ENCODE measurements at places on chromosomes 11 and 22. TPM values are rescaled to one million over a fixed set of nuclear protein-coding genes. Genes with fewer than 3 reads are reported as not detected.

LRRC32 gene
- 0.87 TPM for total RNA-seq

RIBC2 gene
- total RNA-seq, result 7.0 TPM

DNA sequence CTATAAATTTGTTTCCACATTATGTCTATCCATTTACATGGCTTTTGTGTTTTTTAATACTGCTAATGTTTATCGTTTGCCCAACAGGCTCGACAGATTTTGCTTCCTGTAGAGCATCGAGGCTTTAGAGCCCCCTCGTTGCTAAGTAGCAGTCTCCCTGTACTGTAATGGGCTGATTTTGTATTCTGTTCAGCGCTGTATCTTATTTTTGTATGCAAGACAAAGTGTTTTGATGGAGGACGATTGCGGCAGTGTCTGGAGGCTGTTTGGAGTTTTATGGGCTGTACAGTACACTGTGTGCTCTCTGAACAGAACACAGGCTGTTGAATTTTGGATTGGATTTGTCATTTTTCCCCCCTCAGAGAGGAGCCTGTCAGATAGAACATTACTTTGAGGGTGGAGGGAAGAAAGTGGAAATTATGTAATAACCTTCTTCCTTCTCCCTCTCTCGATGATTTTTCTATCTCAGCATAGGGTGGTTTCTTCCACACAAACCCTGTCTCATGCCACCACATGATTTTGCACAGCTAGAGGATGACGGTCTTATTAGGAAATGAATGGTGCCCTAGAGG, 104.4 kb downstream of the ZBTB16 start:
- no peaks in the 10 kb centered on the region for H3K27me3 ChIP-seq
- peaks cover 18% of the 10 kb centered on the region for H3K36me3 ChIP-seq
- H3K4me1 ChIP-seq, result peaks cover 89% of the 10 kb centered on the region
- DNase-seq, result no peak
- no peak overlapping the region for H3K27ac ChIP-seq
- H3K4me3 ChIP-seq, result no peak overlapping the region

DNA sequence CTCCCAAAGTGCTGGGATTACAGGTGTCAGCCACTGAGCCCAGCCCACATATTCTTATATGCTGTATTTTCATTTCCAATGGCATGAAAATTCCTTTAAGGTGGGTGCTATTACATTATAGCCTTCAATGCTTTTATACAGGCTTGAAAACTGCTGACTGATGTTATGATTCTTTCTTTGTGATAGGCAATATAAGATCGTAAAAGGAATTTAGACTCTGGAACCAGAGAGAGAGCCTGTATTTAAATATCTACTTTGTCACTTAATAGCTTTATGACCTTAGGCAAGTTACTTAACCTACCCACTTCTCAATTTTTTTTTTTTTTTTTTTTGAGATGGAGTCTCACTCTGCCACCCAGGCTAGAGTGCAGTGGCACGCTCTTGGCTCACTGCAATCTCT, 26.2 kb downstream of the AGBL2 start:
- no peak overlapping the region for H3K4me3 ChIP-seq
- DNase-seq, result no peak
- H3K27ac ChIP-seq, result no peak overlapping the region
- no peaks in the 10 kb centered on the region for H3K36me3 ChIP-seq

DNA sequence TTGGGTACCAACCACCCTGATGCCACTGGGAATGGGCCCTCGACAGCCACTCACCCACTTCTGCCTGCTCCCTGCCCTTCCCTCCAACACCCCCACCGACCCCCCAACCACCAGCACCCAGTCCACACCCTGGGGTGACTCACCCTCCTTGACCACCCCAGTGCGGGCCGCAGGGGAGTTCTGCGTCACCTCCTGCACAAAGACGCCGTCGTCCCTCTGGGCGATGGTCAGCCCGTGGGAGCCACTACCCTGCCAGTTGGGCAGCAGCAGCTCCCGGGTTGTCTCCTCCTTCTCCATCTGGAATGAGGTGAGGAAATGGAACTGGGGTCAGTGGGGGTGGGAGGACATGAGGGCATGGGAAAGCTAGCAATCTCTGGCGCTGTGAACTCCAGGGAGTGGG, 10.8 kb downstream of the AHNAK start:
- no peak overlapping the region for H3K27ac ChIP-seq
- H3K4me3 ChIP-seq, result no peak overlapping the region
- no peaks in the 10 kb centered on the region for H3K27me3 ChIP-seq
- no peak for DNase-seq
- peaks cover 47% of the 10 kb centered on the region for H3K36me3 ChIP-seq

PIK3C2A gene
- 19.8 TPM for total RNA-seq

DNA sequence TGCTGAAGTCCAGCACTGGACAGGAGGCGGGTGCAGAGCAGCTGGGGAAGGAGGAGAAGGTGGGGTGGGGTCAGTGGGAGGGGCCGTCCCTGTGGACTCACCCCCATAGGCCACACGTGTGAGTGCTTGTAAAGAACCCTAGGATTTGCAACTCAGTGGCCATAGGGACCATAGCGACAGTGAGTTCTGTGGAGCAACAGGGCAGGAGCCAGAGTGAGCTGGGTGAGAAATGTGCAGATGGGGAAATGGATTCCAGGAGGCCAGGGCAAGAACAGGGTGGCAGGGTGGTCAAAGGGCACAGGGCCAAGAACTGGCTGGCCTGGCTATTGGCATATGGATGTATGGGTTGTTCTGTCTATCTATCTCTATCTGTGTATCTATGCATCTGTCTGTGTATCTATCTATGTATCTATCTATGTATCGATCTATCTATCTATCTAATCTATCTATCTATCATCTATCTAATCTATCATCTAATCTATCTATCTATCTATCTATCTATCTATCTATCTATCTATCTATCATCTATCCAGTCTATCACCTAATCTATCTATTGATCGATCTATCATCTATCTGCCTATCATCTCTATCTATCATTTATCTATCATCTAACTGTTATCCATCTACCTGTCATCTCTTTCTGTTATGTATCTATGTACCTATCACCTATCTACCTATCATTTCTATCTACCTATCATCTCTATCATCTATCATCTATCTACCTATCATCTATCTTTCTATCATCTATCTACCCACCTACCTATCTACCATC, 889.0 kb downstream of the TBC1D22A start:
- H3K27me3 ChIP-seq, result no peaks in the 10 kb centered on the region
- no peak overlapping the region for H3K4me3 ChIP-seq
- no peaks in the 10 kb centered on the region for H3K4me1 ChIP-seq
- no peak overlapping the region for H3K27ac ChIP-seq

DNA sequence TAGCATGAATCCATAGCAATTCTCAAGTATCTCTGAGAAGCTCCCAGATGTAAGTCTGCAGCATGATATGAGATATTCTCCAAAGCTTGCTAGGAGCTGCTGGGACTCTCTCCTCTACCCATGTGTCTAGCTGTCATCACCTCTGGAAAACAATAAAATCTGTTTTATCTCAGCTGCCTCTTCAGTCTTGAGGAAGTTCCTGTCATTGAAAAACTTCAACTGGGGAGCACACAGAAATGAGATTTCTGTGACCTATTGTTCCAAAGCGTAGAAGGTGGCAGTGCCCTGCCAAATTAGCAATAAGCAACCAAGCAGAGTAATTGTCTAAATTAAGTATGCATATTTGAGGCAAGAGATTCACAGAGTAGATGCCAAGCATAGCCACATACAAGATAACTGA, 1380.6 kb upstream of the RAG2 start:
- no peak overlapping the region for H3K4me3 ChIP-seq
- no peaks in the 10 kb centered on the region for H3K36me3 ChIP-seq
- no peaks in the 10 kb centered on the region for H3K4me1 ChIP-seq
- DNase-seq, result no peak
- H3K27ac ChIP-seq, result no peak overlapping the region

DNA sequence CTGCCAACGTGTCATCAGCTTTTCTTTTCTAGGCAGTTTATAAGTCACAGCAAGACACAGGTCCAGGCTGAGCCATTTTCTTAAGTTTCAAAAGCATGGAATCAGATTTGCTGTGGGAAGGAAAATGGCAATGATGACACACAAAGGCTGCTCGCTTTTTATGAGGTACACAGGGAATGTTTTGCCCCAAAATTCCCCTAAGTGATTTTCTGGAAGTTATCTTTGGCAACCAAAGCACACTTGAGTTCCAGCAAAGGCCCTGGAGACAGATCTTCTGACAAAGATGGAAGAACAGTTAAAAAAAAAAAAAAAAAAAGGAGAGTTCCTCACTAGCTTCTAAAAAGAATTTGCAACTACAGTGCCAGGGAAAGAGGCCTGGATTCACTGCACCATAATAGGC, 260.8 kb downstream of the LARGE1 start:
- DNase-seq, result no peak
- H3K36me3 ChIP-seq, result no peaks in the 10 kb centered on the region
- no peaks in the 10 kb centered on the region for H3K4me1 ChIP-seq
- no peaks in the 10 kb centered on the region for H3K27me3 ChIP-seq
- no peak overlapping the region for H3K27ac ChIP-seq
- no peak overlapping the region for H3K4me3 ChIP-seq

DNA sequence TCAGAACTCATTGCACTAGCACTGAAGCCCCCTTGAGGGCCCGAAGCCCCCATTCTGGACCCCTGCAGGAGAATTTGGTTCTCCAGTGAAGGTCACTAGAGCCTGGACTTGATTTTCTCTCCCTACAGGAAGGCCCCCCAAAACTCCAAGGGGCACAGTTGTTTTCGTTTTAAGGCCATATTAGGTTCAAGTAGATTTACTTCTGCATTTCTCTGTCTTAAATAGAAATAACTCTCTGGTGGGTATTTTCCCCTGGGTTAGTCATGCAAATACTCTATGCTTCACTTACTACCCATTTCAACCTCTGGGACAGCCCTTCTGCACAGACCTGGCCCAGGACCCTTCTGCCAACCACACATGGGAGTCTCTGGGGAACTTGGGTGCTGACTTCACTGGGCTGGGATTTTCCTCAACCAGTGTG, 41.6 kb downstream of the WEE1 start:
- no peak overlapping the region for H3K27ac ChIP-seq
- no peak for DNase-seq
- H3K4me3 ChIP-seq, result peak overlapping the region; percentile 81
- peaks cover 2% of the 10 kb centered on the region for H3K27me3 ChIP-seq
- peaks cover 31% of the 10 kb centered on the region for H3K4me1 ChIP-seq

GRCh38 chr22:45518580-45518991, 15.9 kb downstream of the FBLN1 start:
- no peak overlapping the region for H3K27ac ChIP-seq
- no peaks in the 10 kb centered on the region for H3K36me3 ChIP-seq
- no peaks in the 10 kb centered on the region for H3K27me3 ChIP-seq
- no peak for DNase-seq

LIF gene
- total RNA-seq, result 103 TPM

NAV2 gene
- 0.29 TPM for total RNA-seq

DNA sequence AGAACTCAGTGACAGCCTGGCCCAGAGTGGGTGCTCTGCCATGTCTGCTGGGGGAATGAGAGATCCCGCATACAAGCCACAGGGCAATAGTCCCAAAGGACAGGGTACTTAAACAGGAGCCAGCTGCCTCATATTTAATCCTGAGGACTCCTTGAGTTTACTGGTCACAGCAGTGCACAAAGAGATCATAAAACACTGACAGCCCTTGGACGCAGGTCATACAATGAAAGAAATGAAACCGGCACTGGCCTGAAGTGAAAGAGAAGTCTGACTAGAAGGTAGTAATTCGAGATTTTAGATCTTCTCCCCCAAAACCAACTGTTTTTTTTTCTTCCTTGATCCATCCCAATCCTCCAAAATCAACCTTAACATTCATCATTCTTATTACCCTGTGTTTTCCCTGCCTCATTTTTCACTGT, 299.8 kb upstream of the SYN3 start:
- H3K4me1 ChIP-seq, result no peaks in the 10 kb centered on the region
- no peaks in the 10 kb centered on the region for H3K27me3 ChIP-seq
- DNase-seq, result no peak
- no peak overlapping the region for H3K27ac ChIP-seq

DNA sequence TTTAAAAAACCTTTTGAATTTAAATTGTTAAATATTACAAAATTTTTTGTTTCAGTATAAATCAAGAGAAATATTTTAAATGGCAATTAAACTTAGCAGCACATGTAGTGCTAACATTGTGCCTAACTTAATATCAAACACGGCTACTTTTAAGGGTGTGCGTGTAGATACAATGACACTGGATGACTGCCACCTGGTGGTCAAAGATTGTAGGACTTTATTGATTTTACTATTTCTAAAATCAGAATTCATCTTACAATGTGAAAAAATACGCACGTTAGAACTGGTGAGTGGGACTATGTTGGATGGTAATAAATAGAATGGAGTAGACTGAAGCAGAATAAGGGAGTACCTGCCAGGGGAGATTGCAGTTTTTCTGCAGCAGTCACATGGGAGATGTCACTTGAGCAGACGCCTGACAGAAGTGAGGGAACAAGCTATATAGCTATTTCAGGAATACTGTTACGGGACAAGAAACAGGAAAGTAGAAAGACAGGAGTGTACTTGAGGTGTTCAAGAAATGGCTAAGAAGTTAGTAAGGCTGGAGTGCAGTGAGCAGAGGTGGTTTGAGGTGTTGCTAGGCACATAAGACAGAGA, 52.9 kb downstream of the UVRAG start:
- no peaks in the 10 kb centered on the region for H3K27me3 ChIP-seq
- H3K4me3 ChIP-seq, result no peak overlapping the region
- peaks cover 6% of the 10 kb centered on the region for H3K4me1 ChIP-seq
- H3K36me3 ChIP-seq, result no peaks in the 10 kb centered on the region
- no peak overlapping the region for H3K27ac ChIP-seq

DNA sequence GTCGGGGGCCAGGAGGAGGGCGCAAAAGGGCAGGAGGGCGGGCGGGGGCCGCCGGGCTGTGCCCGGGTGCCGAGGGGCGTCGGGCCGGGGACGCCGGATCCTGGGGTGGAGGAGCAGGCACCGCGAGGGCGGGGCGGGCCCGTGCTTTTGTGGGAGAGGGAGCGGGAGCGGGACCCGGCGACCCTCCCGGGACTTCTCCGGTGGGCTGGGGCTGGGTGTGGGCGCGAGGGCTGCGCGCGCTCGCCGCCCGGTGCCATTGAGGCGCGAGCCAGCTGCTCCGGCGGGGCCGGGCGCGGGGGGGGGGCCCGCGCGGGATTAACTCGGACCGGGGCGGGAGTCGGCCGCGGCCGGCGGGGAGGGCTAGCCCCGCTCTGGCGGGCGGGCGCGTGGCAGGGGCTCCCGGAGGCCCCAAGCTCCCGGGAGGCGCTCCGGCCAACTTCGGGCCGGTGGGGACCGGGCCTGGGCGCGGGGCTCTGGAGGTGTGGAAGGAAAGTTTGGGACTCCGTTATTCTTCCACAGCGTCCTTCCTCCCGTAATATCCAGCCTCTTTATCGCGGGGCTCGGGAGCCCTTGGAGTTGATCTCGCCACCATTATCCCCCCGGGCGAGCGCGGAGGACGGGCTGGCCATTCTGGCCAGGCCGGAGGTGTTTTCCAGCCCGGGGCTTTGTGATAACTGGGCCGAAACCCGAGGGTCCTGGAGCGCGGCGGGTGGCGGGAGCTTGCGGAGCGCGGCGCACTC, 936 bp downstream of the CECR2 start:
- no peak overlapping the region for H3K27ac ChIP-seq
- H3K27me3 ChIP-seq, result peaks cover 62% of the 10 kb centered on the region
- peaks cover 2% of the 10 kb centered on the region for H3K36me3 ChIP-seq
- DNase-seq, result no peak

- no peak overlapping the region for H3K27ac ChIP-seq
- H3K4me1 ChIP-seq, result peaks cover 25% of the 10 kb centered on the region
- no peak overlapping the region for H3K4me3 ChIP-seq
- no peaks in the 10 kb centered on the region for H3K36me3 ChIP-seq
Observed at GRCh38 chr11:121648306-121648705, 195.5 kb upstream of the SORL1-AS1 start.

SERPIND1 gene
- not detected for total RNA-seq
